ENCODE measurements at places on chromosomes 7 and 10.
A peak's percentile ranks its signal among the peaks of the same experiment; 100 is the strongest.

GRCh38 chr7:124250297-124251034, 217.6 kb upstream of the TMEM229A start:
- no peak for ATAC-seq

- no peak for ATAC-seq
Observed at GRCh38 chr7:137345799-137346449, 2.4 kb upstream of the PTN start.

GRCh38 chr7:146126767-146127509, 10.3 kb downstream of the CNTNAP2 start:
- no peak for ATAC-seq

DNA sequence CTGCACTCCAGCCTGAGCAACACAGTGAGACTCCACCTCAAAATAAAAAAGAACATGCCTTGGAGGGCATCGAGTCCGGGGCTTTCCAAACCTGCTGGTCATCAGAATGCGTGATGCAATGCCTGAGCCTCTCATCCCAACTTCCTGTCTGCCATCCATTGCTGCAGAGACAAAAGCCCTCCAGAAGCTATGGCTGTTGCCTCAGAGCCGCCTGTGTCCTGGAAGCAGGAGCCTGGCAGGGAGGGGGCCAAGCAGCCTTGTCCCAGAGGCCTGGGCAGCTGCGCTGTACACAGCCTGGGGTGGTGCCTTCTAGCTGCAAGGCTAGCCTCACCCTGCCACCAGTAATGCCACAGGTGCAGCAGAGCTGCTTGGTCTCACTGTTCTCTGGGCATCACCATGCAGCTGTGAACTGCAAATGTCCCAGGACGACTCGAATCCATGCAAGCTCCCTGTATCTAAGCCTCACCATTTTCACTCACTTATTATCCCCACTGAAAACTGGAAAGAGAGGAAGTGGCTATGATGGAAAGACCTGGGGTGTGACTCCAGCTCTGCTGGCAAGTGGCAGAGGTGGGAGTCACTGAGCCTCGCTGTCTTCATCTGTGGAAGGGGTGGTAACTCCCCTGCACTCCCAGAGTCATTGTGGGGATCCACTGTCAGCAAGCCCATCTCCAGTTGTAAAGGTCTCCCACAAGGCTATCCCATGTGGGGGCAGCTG, 7.0 kb downstream of the ALOX5 start:
- no peak for ATAC-seq

DNA sequence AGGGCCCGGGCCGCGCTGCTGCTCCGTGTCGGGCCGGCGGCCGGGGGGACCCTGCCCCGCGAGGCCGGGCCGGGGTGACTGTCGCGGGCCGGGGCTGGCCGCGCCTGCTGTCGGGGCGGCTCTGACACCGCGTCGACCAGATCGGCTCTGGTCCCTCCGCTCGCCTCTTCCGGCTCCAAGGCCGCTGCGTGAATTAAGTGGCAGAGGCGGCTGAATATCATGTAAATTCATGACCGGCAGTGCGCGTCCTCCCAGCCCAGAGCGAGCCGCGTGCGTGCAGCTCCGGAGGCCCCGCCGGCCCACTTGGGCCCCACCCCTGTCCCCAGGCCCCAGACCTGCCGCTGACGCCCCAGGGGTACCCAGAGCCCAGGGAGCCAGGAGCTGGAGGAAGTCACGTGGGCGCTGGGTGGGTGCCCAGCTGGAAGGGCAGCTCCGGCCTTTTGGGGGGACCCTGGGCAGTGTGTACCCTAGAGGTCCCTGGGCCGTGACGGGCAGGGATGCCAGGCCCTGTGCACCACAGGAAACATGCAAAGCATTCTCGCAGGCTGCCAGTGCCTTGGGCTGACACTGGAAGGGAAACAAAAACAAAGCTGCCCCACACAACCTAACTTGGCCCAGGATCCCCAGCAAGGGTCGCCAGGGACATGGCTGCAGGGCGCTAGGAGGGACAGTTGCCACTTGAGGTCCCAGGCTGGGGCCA, 584.0 kb upstream of the MKI67 start:
- ATAC-seq = no peak

DNA sequence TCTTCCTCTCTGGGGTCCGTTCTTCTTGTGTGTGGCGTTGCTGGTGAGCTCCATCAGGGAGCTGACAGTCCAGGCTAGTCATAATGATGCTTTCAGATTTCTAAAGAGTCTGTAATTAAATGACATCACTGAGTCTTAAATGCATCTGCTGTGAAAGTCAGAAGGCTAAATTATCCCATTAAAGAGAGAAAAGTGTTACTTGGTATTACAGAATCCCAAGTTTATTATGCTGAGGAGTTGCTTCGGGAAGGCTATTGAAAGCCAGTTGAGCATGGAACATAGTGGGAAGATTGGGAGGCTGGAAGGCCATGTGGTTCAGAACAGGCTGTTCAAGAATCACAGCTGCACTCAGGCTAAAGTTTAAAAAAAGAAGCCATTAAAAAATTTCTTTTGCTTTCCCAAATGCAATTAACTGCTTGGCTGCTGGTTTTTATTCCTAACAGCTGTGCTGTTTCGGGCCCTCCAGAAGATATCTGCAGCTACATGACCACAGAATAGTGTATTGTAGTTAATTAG, 342.6 kb upstream of the LRGUK start:
- ATAC-seq = no peak

- ATAC-seq = peak; percentile 37
Observed at GRCh38 chr10:80612261-80612660, 74.6 kb downstream of the SH2D4B start.

DNA sequence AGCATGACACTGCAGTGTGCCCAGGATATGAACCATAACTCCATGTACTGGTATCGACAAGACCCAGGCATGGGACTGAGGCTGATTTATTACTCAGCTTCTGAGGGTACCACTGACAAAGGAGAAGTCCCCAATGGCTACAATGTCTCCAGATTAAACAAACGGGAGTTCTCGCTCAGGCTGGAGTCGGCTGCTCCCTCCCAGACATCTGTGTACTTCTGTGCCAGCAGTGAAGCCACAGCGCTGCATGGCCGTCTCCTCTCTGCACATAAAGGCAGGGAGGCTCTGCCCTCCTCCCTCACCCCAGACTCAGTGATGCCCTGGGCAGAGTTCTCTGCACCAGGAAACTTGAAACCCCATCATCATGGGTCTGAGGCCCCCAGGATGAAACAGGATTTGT, 70.7 kb upstream of the PRSS58 start:
- no peak for ATAC-seq

DNA sequence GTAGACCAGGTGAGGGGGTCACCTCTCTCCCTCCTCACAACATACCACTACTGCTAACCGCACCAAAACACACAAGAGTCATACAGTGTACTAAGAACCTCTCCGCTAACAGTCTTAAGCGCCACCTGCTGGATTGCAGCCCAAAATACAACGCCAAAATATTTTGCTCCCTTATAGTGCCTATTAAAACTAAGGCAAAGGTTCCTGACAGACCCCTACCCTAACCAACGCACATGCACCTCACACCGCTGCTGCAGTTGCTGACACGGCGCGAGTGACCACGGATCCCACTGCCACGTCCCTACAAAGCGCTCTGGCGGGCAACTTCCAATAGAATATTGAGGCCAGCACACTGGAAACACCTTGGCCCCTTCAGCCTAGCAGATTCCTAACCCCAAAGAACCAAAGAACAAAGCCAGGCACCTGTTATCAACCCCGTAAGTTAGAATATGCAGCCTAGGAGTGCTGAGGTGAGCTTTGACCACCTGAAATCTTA, 563.6 kb upstream of the SEMA3D start:
- peak; percentile 61 for ATAC-seq

GRCh38 chr7:35816514-35816913, 15.7 kb downstream of the SEPTIN7 start:
- ATAC-seq = peak; percentile 94

DNA sequence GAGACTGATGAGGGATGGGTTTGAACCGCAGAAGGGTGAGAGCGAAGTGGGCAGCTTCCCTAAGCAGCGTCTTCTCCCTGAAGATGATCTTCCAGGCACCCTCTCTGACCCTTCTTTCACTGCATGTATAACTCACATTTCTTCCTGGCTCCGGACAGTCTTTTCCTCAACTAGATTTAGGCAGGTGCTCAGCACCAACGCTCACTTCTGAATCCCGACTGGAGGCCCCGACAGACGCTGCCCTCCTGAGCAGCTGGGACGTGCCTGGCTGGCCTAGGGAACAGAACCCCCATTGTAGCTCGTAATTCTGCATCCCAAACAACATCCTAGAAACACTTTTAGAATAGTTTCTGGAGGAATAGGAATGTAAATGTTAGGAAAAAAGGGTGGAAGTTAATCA, 206.6 kb downstream of the DIP2C start:
- ATAC-seq = no peak

GRCh38 chr7:157009170-157009777, 1.2 kb downstream of the MNX1 start:
- no peak for ATAC-seq

GRCh38 chr10:35885076-35885475, 243.0 kb upstream of the FZD8 start:
- no peak for ATAC-seq

GRCh38 chr7:106243893-106244292, 40.9 kb downstream of the NAMPT start:
- peak; percentile 25 for ATAC-seq

DNA sequence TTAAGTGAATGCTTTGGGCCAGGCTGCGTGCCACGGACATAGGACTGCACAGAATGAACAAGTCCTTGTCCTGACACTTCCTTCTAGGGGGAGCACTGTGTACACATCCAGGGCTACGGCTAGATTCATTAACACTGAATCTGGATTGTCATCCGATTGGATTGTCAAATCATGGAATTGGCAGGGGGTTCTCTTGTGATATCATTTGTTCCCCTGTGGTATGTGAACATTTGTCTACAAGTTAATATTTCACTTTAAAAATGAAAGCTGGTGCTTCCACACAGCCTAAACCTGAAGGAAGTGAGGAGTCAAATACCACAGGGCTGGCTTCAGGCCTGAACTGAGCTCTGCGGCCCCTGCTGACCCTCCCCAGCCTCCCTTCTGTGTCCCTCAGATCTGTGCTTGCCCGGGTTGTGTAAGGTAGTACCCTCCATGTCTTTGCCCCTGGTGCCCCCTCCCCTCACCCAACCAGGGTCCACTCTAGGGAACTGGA, 75.6 kb downstream of the SNX10 start:
- no peak for ATAC-seq

DNA sequence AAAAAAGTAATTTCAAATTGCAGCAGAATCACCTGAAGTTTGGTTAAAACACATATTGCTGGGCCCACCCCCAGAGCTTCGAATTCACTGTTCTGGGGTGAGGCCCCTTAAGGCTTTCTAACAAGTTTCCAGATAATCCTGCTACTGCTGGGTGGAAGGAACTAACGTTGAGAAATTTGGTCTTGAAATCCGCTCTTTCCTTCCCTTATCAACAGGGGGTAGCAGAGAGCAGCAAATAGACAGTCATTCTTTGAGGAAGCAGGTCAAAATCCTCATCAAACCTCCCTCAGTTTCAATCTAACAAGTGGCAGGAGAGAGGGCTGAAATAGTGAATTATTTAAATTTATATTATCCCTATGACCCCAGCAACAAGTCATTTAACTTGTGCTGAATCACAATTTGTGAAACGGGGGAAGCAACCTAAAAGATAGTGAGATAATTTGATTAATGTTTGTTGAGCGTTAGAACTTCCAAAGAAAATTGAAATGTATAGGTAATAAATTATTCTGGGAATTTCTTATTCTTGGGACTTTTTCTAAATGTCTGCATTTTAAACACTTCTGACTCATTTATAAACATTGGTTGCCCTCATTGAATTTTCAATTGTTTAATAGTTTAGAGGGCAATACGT, 21.7 kb upstream of the MALSU1 start:
- ATAC-seq = peak; percentile 48

DNA sequence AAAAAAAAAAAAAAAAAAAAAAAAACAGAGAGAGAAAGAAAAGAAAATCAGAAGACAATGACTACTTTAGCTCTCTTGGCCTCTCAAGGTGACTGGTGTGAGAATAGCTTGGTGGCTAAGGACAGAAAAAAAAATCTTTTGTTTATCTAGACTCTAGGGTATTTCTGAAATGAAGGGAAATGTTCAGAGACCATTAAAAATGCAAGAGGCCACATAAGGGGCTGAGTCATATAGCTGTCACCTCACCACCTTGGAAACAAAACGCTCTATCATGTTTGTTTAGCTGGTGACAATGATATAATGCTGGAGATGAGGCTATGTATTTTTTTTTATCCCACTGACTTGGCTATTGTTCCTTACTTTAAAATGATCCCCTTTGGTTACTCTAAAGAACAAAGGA, 287.0 kb upstream of the CDC14C start:
- ATAC-seq = no peak

DNA sequence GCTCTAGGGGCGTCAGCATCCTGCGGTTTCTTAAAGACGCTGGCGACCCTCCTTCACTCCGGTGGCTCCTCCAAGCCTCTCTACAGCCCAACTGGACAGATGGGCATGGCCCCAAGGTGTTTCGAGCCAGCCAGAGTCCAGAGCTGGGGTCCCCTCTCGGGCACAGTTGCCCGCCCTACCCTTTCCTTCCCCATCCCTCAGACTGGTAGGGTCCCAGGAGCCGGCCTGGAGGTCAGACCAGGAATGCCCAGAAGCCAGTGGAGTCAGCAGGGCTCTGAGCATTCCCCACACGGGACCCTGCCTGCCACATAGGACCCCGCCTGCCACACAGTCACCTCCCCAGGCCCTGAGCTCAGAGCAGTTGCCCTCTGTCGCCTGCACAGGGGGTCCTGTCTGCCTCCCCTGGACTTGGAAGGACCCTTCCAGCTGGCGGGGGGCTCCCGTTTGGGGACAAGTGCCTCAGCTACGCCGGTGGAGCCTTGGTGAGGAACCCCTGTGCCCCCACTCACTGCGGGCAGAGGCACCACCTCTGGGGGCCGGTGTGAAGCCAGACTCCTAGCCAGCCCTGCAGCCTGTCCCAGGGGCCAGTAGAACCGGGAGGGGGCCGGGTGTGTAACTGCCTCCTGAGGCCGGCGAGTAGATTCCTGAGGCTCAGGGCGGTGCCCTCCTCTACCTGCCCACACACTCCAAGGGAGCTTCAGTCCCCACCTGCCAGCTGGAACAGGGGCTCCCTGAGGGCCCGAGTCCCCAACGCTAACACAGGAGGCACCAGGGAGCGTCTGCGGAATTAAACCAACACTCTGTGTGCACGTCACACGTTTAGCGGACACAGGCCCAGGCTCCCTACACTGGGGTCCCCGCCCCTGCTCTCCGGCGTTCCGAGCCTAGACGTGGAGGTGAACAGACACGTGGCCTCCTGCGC, 19.4 kb upstream of the PDGFA start:
- peak; percentile 34 for ATAC-seq

GRCh38 chr7:155813546-155814315, 1.5 kb upstream of the SHH start:
- no peak for ATAC-seq

- no peak for ATAC-seq
Observed at GRCh38 chr7:95011995-95012394, 104.6 kb downstream of the PPP1R9A start.

- no peak for ATAC-seq
Observed at GRCh38 chr10:133289761-133290160, 13.1 kb upstream of the ADAM8 start.

GRCh38 chr7:79199961-79200360, 253.5 kb downstream of the MAGI2 start:
- no peak for ATAC-seq

DNA sequence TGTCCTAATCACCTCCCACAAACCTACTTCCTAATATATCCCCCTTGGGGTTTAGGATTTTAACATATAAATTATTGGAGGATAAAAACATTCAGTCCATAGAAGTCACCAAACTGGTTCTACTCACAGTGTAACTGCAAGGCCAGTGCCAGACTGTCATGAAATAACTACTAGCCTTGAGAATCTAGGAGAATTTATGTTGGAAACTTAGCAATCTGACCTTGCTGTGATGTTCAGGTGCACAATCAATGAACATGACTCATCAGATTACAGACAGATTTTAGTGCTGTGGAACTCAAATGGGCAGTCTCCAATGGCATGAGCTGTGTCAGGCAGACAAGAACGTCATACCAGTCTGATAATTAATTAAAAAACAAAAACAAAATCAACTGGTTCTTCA, 571.4 kb upstream of the IGFBP3 start:
- ATAC-seq = peak; percentile 48
